ENCODE measurements at places on chromosomes 16 and 17.

- DNase-seq = no peak
Measured at GRCh38 chr16:4116325-4117249, at the start of gene ADCY9. ADCY9 (minus strand) TSS chr16:4116442; CDS start chr16:4115442, 1,000 bp downstream.

DNA sequence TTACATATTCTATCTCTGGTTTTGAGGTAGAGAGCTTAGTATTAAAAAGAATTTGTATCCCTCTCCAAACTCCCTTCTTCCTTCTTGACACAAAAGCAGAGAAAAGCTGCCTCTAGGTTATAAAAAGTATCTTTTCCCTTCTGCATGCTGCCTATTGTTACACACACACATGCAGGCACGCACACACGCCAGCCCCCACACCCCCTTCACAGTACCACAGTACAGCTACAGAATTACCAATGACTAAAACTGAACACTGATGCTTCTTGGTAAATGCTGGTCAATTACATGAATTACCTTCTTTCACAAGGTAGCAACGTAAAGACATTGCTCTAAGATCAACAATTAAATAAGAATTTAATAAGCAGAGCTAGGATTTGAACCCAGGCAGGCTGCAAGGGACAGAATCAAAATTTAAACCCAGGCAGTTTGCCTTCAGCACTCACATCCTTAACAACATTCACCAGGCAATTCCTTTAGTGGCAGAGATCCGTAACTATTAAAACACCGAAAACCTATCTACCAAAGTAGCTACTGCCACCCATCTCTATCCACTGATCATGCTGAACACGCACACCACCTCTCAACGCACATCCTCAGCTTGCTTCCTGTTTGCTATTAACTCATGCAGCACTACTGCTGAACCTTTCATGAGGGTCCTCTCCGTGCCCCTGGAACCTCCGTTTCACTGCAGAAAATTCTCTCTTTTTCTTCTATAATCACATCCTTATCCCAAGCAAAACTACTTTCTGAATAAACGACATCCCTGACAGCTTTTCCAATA is 37.8 kb downstream of the YWHAE start:
- DNase-seq = no peak

DNA sequence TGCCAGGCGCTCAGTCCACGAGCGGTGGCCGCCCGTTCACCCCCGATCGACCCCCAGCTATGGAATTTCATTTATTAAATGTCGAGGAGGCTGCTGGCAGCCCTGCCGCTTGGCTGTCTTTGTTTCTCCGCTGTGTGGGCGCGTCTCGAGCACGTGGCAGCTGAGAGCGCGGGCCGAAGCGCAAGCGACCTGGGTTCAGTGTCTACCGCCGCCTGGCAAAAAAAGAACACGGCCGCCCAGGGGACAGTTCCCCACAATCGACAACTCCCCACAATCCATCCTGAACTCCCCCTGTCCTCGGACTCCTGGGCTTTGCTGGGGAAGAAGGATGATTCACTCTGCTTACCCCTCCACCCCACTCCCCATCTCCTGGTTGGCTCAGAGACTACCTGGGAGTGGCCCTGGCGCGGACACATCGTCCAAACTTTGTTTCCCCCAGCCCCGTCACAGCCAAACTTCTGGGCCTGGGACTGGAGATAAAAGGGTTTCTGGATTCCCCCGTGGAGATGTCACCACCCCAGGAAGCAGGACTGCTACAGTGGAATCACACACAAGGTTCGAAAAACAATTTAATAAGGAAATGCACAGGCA is 1.7 kb upstream of the ANKRD13B start:
- no peak for DNase-seq

DNA sequence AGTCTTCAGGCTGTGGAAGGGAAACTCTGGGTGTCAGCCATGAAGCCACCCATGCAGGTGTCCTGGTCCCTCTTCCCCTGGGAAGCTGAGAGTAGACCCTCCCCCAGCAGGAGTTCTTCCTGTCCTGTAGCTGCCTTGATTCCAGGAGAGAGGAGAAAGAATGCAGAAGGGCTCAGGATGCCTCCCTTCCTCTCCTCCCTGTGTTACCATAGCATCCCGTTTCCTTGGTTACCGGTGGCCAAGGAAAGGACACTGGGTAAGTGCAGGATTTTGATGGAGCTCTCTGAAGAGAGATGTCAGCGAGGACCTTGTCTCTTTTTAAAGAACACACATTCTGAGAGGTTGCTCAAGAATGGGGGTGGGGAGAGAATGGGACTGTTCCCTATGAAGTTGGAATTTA is 304.1 kb upstream of the N4BP1 start:
- DNase-seq = no peak

DNA sequence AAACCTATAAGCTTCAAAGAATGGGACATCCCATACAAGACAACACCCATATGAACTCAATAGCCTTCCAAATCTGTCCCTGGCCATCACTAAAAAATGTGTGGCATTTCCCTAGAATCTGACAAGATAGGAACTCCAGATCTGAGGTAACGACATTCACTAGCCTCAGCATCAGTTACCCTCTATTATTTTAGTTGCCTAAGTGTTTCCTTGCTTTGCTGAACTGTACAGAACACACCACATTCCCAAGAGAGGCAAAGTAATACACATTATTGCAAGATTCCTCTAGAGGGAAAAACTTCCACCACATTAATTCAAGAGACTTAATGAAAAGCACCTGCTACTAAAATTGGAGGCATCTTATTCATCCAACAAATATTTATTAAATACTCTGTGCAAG is 5.0 kb downstream of the LSM12 start:
- DNase-seq = no peak

GRCh38 chr17:50060951-50061712 is 5.2 kb downstream of the ITGA3 start:
- no peak for DNase-seq

GRCh38 chr17:3688027-3688553 is 7.9 kb downstream of the P2RX5 start:
- no peak for DNase-seq

Data from cortex of kidney (tissue), 1 donor.